ENCODE measurements at places on chromosomes 13 and 19.

GRCh38 chr19:52171321-52172169 lies at the start of gene ZNF836:
Gene ZNF836 (minus strand): TSS chr19:52171621. CDS start chr19:52168072, 3,549 bp downstream.
- DNase-seq: peak; percentile 89

GRCh38 chr13:113620036-113620796 lies 35.7 kb downstream of the TFDP1 start:
- no peak for DNase-seq

- DNase-seq: no peak
These were observed 1.7 kb downstream of the YJEFN3 start for GRCh38 chr19:19530423-19530804.

DNA sequence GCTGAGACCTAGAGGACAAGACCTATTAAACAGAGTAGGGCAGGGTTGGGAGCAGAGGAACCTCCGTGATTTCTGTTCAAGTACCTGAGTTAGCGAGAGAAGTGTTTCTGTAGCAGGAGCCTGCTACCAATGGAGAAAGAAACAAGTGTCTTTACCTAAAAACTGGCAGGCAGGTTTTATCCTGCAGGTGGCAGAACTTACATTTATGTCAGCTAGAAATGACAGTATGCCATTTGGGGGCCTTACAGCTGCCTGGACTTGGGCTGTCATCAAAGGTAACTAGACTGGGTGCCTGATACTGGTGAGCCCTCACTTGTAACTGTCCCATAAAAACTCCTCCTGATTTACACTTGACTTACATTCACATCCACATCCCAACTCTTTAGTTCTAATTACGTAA lies 185.3 kb upstream of the MIR17HG start:
- no peak for DNase-seq

GRCh38 chr19:4414800-4415321 lies 12.4 kb downstream of the CHAF1A start:
- DNase-seq: no peak

GRCh38 chr13:45303866-45304265 lies 37.1 kb downstream of the TPT1 start:
- no peak for DNase-seq

GRCh38 chr19:43984687-43985000 lies 656 bp downstream of the ZNF155 start:
- no peak for DNase-seq

DNA sequence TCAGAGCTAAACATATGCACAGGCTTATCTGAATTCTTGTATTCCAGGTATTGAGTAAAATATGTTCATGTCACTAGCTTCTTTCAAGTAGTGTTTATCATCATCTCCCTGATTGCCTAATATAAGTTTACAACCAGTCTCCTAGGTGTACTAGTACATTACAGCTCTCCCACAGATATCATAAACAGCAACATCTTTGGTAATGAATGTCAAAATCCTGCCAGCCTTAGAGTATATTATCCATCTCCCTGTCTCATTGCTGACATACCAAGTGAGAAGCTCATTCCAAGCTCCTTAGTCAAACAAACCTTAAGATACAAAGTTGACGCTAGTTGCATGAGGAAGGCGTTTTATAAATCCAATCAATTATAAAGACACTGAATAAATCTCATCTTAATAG lies 689.1 kb upstream of the GPC6 start:
- DNase-seq: no peak

- no peak for DNase-seq
These were observed 18.3 kb downstream of the CCDC97 start for GRCh38 chr19:41328157-41328841.

DNA sequence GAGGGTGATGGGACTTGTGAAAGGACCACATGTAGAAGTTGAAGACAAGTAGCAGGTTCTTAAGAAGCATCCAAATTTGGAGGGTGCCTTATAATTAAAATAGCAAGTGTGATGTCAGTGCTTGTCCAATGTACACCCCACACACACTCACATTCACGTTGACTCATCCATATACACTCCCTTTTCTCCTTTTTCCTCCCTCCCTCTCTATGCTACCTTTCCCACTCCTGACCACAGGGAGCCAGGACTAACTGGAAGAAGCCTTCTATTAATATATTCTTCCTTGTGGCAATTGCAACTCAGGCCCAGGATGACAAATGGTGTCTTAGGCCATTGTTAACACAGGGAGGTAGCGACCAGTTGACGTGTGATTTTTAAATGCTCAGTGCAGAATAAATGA lies 16.3 kb upstream of the GPR183 start:
- no peak for DNase-seq

GRCh38 chr13:73935991-73936390 lies 198.2 kb downstream of the KLF12 start:
- no peak for DNase-seq

DNA sequence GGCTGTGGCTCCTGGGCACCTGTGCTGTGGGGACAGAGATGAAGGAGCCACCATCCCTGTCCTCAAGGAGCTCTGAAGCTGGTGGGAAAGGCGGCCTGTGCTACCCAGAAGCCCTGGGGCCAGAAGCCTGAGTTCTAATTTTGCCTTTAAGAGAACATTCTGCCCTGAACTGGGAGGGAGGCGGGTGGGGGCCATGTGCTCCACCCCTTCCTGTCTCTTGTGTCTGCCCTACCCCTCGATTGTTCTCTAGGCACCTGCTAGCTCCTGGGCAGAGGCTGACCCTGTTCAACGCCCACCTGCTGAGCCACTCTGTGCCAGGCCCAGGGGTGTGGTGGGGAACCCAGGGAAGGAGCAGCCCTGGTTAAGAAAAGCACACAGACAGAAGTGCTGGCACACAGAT lies 5.9 kb downstream of the TRAPPC6A start:
- no peak for DNase-seq

GRCh38 chr13:52850396-52851136 lies 2.1 kb upstream of the PCDH8 start:
- DNase-seq: peak; percentile 88

- DNase-seq: no peak
These were observed 1017.6 kb downstream of the PCDH9 start for GRCh38 chr13:66212511-66212910.

GRCh38 chr13:78714717-78715116 lies 55.8 kb upstream of the OBI1 start:
- DNase-seq: no peak

DNA sequence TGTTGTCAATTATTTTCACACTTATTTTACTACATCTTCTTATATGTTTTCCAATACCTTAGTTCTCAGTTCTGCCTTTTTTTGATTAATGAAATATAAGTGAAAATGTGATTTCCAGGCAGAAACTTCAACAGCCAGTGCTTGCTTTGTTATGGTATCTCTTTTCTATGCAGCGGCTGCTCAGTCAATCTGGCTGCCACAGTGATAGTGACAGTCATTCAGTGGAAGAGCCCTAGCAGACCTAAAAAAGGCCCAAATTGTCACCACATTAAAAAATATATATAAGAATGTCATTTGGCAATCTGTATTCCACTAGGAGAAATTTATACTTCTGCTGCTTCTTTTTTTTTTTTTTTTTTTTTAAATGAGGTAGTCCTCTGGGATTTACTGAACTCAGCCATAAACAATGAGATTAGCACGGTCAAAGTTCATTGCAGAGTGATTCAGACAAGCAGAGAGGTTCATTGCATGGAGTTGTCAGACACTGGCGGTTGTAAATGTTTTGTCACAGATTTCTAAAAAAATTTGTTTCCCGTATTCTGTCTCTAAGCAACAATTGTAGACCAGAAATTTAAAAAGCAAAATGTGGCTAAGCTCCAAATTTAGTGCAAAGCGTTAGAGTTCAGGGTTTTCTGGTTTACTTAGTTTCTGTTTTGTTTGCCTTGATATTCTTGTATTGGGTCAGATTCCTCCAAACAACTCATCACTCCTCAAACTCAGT lies 94.7 kb upstream of the PRR20A start:
- no peak for DNase-seq

- no peak for DNase-seq
These were observed 56.0 kb upstream of the DOCK9 start for GRCh38 chr13:99033814-99034213.

DNA sequence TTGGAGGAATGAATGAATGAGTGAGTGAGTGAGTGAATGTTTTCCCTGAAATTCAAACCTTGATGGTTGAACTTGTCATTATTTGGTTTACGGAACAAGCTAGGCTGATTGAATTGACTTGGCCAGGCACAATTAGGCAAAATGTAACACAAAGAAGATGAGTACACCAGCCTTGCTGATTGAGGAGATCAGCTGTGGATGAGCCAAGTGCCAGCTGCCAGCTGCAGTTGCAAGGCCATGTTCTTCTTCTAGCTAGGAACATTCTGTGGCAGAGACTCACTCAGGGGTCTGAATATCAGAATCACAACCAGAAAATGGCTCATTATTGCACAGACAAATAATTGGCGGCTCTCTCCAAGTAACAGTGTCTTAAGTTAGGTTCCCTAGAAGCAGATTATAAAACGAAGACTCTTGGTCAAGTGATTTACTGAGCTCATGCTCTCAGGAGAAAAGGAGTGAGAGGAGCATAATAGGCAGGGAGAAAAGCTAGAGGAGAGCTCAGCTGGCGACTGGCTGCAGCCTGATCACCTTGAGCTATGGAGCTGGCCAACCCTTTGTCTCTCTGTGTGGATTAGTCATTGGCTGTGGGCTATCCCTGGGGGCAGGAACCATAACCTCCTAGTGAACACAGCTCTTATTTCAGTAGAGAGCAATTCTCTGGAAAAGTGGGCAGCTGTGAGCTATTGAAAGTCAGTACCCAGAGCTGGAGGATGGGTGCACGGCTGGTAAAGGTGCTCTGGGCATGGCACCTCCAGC lies 225.3 kb upstream of the SERP2 start:
- DNase-seq: no peak

GRCh38 chr19:4524808-4525562 lies 6.7 kb upstream of the PLIN4 start:
- no peak for DNase-seq

- DNase-seq: no peak
These were observed 43.9 kb downstream of the TNFSF13B start for GRCh38 chr13:108313382-108313781.

GRCh38 chr19:1074544-1075283 lies 7.7 kb downstream of the ARHGAP45 start:
- DNase-seq: no peak

- DNase-seq: no peak
These were observed 87.7 kb downstream of the SLITRK1 start for GRCh38 chr13:83794583-83794982.
